Ovary (tissue), 10 donors: ENCODE measurements at places on chromosomes 7 and 10.

GRCh38 chr7:95066737-95067530 lies 159.5 kb downstream of the PPP1R9A start:
- DNase-seq, result no peak

GRCh38 chr10:100986952-100987684 lies at the start of the genes MRPL43 and TWNK:
MRPL43 (minus strand) TSS chr10:100987497; CDS start chr10:100987443, 54 bp downstream.
TWNK (plus strand) TSS chr10:100987543; CDS start chr10:100988211, 668 bp downstream.
- DNase-seq, result peak; percentile 84

DNA sequence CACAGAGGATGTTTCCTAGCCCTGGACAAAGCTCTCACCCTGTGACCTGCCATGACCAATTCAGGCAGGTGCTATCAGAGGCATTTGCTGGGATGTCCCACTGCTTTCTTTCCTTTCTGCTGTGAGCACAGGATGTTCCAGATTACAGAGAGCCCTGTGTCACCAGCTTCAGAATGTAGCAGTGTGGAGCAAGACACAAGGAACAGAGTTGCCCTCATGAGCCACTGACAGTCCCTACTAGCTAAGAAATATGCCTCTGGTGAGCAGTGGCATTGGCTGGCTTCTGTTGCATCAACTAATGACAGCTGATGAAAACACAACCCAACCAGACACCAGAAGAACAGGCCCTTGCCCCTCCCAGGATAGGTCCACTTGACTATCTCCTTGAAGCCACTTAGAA lies 337.2 kb downstream of the TNS3 start:
- DNase-seq, result no peak

GRCh38 chr10:13658871-13659685 lies 72.3 kb downstream of the PRPF18 start:
- no peak for DNase-seq

- DNase-seq, result no peak
Measured at GRCh38 chr10:114668375-114669080, 10.5 kb upstream of the ABLIM1 start.

- DNase-seq, result no peak
Measured at GRCh38 chr10:121262774-121263430, 335.3 kb downstream of the FGFR2 start.

DNA sequence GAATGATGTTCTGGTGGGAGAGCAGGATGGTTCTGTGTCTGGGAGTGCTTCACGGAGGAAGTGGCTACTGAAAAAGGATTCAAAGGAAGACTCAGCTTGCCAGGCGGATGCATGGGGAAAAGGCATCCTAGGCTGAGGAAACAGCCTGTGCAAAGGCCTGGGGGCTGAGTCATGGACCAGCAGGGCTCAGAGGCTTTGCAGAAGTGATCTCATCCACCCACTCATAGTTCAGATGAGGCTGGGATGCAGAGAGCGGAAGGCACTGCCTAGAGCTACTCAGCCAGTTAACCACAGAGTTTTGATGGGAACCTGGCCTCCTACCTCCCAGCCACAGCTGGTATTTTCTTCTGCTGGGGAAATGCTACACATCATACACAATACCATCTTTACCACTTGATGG lies 15.8 kb upstream of the ADAMTS14 start:
- no peak for DNase-seq

DNA sequence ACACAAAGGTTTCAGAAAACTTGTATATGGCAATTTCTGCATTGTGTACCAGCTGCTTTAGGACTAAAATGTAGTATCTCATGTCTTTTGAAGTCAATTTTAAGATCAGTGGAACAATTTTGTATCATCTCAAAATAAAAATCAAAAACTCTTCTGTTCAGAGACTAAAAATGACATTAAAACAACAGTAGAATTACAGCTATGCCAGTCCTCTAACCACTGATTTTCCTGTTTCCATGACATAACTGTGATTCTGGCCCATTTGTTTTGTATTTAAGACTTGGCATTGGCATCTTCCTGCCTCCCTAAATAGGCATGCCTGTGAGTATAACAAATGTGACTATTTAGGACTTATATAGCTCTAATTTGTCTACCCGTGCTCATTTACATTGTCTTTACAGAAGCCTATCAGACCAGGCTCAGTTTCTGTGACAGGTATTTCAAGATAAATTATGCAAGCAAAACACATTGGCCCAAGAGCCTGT lies 29.1 kb upstream of the VPS41 start:
- DNase-seq, result no peak

GRCh38 chr7:91940171-91940570 lies 491 bp upstream of the AKAP9 start:
- peak; percentile 44 for DNase-seq

GRCh38 chr10:43237631-43238446 lies 29.0 kb downstream of the RASGEF1A start:
- peak; percentile 7 for DNase-seq

DNA sequence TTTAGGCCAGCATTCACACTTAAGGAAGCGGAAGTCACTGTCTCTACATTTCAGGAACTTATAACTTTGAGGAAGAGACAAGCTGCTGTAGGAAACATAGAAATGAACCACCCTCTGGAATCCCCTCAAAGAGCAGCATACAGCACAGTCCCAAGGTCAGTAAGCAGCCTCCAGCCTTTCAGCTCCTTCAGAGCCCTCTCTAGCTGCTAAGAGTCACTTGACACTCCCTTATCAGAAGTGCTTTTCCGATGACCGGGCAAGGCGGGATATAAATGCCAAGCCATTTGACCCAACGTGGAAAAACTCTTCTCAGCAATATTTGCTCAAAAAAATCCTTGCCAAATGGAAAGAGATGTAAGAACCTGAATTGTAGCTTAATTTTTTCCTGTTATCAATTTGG lies 1284.3 kb downstream of the XPNPEP1 start:
- DNase-seq, result no peak

DNA sequence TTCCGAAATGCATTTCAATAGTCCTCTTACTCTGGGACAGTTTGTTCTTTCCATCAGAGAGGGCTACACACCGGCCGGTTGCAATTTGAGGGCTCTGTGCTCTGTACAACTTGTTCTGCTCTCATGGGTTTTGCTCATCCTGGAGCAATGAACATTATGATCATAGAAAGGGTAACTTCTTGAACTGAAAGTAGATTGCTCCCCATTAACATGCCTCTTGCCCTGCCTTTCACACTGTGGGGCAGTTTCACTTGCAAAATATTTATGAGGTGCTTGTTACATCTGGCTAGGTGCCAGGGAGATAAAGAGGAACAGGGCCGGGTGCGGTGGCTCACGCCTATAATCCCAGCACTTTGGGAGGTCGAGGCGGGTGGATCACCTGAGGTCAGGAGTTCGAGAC lies 97.3 kb upstream of the MPP7 start:
- no peak for DNase-seq

DNA sequence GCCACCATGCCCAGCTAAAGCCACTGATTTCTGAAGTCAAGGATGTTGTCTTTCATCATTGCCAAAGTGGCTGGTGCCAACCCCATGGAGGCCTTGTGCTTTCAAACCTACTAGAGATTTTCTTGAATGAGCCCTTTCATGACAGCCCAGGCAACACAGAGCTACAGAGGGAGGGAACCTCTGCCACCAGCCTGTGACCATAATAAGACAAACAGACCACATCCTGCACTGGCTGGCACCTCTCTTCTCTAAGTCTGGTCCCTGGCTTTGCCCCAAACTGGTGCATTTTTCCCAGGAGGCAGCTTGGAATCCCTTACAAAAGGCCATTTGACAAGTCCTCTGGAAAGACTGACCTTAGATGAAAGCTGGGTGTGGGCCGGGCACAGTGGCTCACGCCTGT lies 348.8 kb downstream of the GALNT17 start:
- no peak for DNase-seq

- no peak for DNase-seq
Measured at GRCh38 chr7:100914879-100915447, 19.3 kb upstream of the ACHE start.

- no peak for DNase-seq
Measured at GRCh38 chr7:39217783-39218182, 240.1 kb downstream of the POU6F2 start.

DNA sequence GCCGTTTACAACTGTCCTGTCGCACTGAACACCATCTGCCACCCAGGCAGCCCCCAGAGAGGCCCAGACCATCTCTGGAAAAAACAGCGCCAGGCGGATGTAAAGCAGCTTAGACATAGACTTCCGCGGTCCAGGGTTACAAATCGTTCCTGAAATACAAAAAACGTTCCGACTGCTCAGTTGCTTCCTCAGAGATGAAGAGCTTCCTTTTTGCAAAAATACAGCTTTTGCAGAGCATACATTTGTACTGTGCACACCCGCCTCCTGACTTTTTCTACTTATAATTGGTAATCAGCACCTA lies 11.4 kb downstream of the DAGLB start:
- DNase-seq, result no peak

- no peak for DNase-seq
Measured at GRCh38 chr10:47449979-47450378, 33.9 kb downstream of the ANXA8 start.

GRCh38 chr7:158706273-158706704 lies 1.7 kb upstream of the NCAPG2 start:
- DNase-seq, result no peak

DNA sequence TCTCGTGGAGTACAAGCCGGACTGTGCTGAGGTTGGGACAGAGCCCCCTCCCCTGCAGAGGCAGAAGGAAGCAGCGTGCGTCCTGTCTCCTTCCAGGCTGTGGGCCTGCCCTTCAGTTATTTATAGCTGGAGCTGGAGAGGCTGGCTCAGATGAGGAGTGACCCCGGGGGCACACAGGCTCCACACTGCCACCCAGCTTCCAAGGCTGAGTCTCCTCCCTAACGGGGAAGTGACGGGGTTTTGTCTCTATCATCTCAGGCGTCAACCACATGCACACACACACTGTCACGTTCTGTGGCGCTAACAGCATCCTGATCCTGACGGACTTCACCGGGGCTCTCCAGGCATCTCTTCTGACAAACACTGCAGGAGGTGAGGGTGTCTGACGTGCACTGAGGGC lies 25.4 kb downstream of the AMZ1 start:
- DNase-seq, result no peak

DNA sequence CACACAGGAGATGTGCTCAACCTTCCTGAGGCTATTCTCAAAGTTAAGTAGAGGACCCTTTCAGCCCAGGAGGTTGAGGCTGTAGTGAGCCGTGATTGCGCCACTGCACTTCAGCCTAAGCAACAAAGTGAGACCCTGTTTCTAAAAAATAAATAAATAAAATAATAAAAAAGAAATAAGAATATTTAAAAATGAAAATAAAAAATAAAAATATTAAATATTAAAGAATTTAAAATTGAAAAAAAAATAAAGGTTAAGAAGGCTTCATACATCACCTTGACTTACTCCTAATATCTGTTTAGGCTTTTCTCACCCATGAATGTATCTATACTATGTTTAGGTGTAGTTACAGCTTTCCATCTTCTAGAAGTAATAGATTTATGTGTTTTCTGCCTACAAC lies 187.5 kb upstream of the AGK start:
- DNase-seq, result no peak

DNA sequence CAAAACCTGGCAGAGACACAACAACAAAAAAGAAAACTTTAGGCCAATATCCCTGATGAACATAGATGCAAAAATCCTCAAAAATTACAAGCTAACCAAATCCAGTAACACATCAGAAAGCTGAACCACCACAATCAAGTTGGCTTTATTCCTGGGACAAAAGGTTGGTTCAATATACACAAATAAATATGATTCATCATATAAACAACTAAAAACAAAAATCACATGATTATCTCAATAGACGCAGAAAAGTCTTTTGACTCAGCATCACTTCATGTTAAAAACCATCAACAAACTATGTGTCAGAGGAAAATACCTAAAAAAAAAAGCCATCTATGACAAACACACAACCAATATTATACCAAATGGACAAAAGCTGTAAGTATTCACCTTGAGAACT lies 283.5 kb downstream of the THSD7A start:
- no peak for DNase-seq

DNA sequence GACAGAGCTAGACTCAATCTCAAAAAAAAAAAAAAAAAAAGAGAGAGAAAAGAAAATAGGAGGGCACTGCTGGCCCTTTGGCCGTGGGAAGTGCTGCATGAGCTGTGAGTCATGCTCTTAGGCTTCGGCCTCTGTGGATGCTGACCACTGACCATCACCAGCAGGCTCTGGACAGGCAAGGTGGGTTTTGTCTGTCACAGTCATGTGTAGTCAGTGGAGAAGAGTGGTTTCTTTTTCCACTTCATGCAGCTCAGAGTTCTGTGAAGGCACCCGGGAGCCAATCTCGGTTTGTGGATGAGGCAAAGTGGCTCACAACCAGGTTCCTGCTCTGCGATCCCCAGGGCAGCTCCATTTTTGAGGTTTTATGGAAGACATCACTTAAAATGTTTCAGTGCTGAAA lies 58.1 kb downstream of the PRTFDC1 start:
- DNase-seq, result no peak

GRCh38 chr7:15213093-15213492 lies 310.5 kb upstream of the DGKB start:
- DNase-seq, result no peak

DNA sequence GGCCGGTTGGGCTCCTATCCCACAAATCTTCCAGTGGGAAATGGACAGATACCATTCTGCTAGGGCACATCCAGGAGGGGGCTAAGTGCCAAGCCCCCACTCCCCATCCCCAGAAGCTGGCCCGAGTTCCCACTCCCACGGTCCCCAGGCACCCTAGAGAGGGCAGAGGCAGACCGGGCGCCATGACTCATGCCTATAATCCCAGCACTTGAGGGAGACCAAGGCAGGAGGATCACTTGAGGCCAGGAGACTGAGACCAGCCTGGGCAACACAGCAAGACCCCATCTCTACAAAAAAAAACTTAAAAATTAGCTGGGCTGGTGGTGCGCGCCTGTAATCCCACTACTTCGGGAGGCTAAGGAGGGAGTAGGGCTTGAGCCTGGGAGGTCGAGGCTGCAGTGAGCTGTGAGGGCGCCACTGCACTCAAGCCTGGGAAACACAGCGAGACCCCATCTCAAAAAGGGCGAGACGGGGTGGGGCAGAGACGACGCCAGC lies 870 bp downstream of the GNA12 start:
- DNase-seq, result no peak

DNA sequence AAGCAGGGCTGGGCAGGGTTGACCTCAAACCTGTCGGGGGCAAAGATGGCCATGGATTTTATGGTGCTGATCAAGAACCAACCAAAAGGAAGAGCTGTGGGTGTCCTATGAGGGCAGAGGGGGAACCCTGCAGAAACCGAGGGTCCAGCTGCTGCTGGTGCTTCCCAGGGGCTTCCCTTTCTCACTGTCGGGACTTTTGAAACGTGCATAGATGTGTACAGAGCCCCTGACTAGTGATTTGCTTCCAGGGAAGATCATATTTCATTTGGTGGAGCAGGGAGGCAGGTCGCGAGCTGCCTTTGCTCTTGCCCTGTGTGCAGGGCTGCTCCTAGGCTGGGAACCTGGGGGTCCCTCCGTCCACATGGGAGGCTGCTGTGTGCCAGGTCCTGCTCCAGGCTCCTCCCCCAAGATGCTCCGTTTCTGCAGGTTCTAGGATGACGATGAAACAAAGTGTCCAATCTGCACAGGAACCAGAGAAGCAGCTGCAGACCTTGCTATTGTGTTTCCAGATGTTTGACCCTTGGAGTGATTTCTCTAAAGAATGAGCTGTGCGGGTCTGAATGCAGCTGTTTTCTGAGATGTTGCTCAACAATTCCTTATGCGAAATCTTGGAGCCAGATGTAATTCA lies 9.4 kb upstream of the INPP5A start:
- DNase-seq, result no peak
